ENCODE measurements at places on chromosomes 11 and 22. TPM values are rescaled to one million over a fixed set of nuclear protein-coding genes. Genes with fewer than 3 reads are reported as not detected.
A peak's percentile ranks its signal among the peaks of the same experiment; 100 is the strongest.

The OR10A2 gene
- total RNA-seq = not detected

The SMC1B gene
- total RNA-seq = not detected

The CNTN5 gene
- 0.22 TPM for total RNA-seq

GRCh38 chr11:62911137-62912130 is 9.7 kb downstream of the CHRM1 start:
- H3K27ac ChIP-seq = no peak overlapping the region
- DNase-seq = no peak
- no peak overlapping the region for H3K4me3 ChIP-seq
- H3K4me1 ChIP-seq = peaks cover 16% of the 10 kb centered on the region
- no peaks in the 10 kb centered on the region for H3K36me3 ChIP-seq

DNA sequence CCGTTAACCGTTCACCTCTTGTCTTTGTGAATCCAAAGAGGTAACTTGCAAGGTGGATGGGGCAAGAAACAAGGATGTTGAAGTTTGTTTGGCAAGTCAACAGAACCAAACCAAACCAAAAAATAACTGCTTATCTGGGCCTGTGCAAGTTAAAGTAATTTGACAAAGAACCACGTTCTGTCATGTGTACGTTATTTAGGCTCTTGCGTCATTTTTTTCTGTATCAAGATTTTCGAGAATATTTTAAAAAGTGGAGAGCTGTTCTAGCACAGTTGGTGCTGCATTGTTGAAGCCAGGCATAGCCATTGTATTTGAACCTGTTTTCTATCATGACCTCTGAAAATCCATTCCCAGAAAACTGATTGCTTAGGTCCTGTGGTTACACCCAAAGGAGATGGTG is 55.1 kb downstream of the PARVA start:
- H3K27ac ChIP-seq = peak overlapping the region; percentile 74
- peaks cover 3% of the 10 kb centered on the region for H3K4me1 ChIP-seq
- H3K4me3 ChIP-seq = no peak overlapping the region

DNA sequence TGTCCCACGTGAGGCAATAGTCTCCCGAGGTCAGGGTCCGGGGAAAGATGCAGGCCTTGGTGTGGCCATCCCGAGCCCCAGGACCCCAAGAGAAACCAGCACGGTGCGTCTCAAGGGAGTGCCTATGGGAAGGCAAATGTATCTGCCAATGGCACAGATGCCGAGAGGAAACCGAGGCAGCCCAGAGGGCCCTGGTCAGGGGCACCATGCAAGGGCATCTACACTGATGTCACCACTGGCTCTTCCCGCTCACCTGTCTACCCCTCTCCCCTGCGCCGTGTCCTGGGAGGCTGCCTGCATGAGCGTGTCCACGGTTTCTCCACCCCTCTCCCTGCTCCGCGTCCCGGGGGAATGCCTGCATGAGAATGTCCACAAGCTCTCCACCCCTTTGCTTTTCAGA is 1318.8 kb downstream of the TBC1D22A start:
- no peaks in the 10 kb centered on the region for H3K27me3 ChIP-seq
- no peak overlapping the region for H3K4me3 ChIP-seq
- H3K4me1 ChIP-seq = no peaks in the 10 kb centered on the region
- no peak for DNase-seq
- no peaks in the 10 kb centered on the region for H3K36me3 ChIP-seq

- no peaks in the 10 kb centered on the region for H3K4me1 ChIP-seq
- H3K4me3 ChIP-seq = no peak overlapping the region
- peak; percentile 71 for DNase-seq
- H3K36me3 ChIP-seq = no peaks in the 10 kb centered on the region
- no peak overlapping the region for H3K27ac ChIP-seq
- no peaks in the 10 kb centered on the region for H3K27me3 ChIP-seq
Measured at GRCh38 chr11:120710354-120711131, 199.0 kb downstream of the GRIK4 start.

DNA sequence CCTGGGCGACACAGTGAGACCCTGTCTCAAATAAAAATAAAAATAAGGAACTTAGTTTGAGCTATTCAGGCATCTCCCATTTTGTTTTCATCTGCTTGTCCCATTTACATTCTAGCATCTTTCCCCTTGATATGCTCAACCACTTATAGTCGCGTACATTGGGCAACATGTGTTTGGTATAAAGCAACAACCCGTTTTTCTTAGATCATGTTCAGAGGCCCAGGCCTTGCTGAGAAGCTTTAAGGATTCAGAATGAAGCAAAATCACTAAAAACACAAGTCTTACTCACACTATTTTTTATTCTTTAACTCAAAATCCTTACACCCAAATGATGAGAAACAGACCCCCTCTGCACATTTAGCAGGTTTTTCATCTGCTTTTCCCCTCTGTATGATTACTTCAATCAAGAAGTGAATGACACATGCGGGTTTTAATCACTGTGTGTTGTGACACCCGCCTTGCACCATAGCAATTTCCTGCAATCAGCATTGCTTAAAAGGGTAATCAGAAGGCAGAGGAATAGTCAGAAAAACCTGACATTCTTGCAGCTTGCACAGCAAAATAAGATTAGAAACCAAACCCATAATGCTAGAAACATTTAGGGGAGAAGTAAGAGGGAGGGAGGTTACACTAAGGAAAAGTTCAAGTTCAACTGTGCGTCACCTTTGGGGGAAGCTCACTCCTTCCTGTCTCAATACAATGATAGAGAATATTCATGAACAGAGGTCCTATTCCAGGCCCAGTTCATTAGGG is 25.9 kb downstream of the ALG9 start:
- DNase-seq = no peak
- no peak overlapping the region for H3K4me3 ChIP-seq
- no peak overlapping the region for H3K27ac ChIP-seq
- H3K36me3 ChIP-seq = peaks cover 76% of the 10 kb centered on the region
- H3K27me3 ChIP-seq = no peaks in the 10 kb centered on the region
- no peaks in the 10 kb centered on the region for H3K4me1 ChIP-seq

- H3K27me3 ChIP-seq = peaks cover 4% of the 10 kb centered on the region
- H3K4me1 ChIP-seq = no peaks in the 10 kb centered on the region
- H3K27ac ChIP-seq = no peak overlapping the region
- DNase-seq = no peak
- no peak overlapping the region for H3K4me3 ChIP-seq
- H3K36me3 ChIP-seq = no peaks in the 10 kb centered on the region
Measured at GRCh38 chr11:115958089-115959000, 454.1 kb upstream of the CADM1 start.

DNA sequence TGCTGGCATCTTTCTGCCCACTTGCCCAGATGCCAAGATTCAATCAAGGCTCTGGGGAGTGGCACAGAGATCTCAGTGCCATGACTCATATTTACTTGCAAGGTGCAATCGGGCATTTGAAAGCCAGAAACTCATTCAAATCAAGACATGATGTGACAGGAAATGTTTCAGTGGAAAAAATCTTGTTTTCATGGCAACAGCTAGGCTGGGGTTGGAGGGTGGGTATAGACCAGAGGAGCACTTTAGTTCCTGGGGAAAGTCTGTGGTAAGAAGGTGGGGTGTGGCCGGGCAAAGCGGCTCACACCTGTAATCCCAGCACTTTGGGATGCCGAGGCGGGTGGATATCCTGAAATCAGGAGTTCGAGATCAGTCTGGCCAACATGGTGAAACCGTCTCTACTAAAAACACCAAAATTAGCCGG is 1.2 kb downstream of the MAJIN start:
- H3K27ac ChIP-seq = no peak overlapping the region
- H3K4me3 ChIP-seq = no peak overlapping the region
- H3K36me3 ChIP-seq = no peaks in the 10 kb centered on the region

DNA sequence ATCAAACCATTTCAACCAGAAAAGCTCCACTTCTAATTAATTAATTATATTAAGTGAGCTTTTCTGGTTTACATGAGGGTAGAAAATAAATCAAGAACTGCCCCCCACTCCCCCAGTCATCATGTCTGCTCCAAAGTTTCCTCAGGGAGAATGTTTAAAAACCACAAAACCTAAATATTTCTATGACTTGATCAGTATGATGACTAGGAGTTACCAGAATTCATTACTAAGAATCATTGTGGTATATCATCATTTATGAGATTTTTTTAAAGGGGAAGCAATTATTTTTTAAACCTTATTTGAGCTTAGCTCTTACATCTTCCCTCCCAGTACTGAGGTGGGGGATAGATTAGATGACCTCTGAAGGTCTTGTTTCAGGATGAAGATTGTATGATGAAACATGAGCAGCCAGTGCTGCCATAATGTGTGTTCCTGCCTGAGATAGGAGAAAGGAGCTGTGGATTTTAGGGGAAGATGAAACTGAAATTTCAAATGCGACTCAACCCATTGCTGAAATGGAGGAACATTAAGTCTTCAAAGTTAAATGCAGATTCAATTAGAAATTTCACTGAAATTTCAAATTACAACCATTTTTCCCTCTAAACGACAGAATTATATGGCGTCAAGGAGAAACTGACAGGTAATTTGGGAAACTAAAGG is 401.3 kb upstream of the CADM1 start:
- no peak for DNase-seq
- H3K4me3 ChIP-seq = no peak overlapping the region
- no peaks in the 10 kb centered on the region for H3K36me3 ChIP-seq
- no peaks in the 10 kb centered on the region for H3K27me3 ChIP-seq
- H3K4me1 ChIP-seq = no peaks in the 10 kb centered on the region

DNA sequence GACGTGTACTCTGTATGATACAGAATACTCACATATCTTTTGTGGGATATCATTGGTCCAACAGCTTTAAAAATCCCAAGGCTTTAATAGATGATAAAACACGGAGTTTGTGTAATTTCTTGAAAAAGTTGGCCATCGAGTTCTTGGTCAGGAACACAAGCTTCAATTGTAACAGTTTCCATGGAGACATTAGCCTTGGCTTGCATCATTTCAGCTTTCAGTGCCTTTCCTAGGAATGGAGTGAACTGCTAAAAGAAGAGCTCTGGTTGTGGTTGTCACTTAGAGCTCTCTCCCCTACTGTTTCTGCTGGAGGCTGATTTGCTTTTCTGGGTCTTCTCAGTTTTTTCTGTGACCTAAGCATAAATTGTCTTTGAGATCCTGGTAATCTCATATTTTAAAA is 14.2 kb downstream of the BMAL1 start:
- peaks cover 16% of the 10 kb centered on the region for H3K4me1 ChIP-seq
- no peaks in the 10 kb centered on the region for H3K36me3 ChIP-seq
- no peak for DNase-seq
- H3K27ac ChIP-seq = no peak overlapping the region

- DNase-seq = no peak
- H3K36me3 ChIP-seq = no peaks in the 10 kb centered on the region
- H3K4me3 ChIP-seq = no peak overlapping the region
- H3K27me3 ChIP-seq = no peaks in the 10 kb centered on the region
- H3K27ac ChIP-seq = no peak overlapping the region
Measured at GRCh38 chr11:68709062-68709461, 24.7 kb downstream of the GAL start.

DNA sequence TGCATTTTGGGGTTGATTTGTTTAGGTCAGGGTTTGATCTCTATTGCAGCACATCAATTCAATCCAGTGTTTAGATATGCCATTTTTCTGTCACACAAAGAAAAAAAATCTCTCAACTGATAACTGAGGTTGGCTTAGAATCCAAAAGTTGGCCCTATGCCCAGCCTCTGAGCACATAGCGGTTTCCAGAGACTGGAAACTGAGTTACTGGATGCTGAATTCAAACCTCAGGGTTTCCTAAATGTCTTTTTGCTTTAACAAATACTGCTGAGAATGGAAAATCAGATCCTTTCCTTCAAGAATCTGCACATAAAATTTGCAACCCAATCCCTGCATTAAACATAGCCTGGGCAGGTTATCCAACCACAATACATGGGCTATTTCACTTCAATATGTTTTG is 4.0 kb downstream of the P4HA3 start:
- no peaks in the 10 kb centered on the region for H3K36me3 ChIP-seq
- H3K27ac ChIP-seq = no peak overlapping the region
- H3K4me1 ChIP-seq = no peaks in the 10 kb centered on the region
- H3K4me3 ChIP-seq = no peak overlapping the region
- no peak for DNase-seq

DNA sequence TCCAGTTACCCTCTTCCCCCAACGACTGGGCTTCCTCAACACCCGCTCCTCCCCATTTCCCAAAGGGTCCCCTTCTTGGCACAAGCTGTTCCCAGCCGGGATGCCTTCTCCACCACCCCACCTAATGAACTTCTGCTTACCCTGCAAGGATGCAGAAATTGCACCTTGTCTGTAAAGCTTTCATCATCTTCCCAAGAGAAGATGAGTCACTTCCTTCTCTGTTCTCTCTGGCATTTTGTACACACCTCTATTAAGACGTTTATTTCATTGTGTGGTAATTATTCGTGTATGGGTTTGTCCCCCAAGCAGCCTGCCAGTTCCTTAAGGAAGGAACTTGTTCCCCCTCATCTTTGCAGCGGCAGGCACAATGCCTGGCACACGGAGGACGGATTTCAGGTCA is 351.1 kb downstream of the CADM1 start:
- no peaks in the 10 kb centered on the region for H3K4me1 ChIP-seq
- no peak overlapping the region for H3K4me3 ChIP-seq
- H3K27ac ChIP-seq = no peak overlapping the region
- H3K36me3 ChIP-seq = no peaks in the 10 kb centered on the region
- no peak for DNase-seq

DNA sequence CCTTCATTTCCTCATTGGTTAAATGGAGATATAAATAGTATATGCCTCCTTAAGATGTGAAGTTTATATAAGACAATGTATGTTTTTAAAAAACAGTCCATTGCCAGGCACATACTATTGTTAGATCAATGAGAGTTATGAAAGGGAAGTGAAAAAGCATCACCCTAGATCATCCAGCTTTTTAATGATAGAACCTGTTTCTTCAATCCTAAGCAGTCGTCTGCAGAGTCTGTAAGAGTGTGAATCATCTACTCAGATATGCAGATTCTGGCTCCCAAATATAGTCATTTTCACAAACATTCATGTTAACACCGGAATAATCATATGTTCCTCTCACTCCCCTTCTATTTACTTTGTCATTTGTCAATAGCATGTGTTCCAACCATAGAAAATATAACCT is 65.3 kb upstream of the SLN start:
- DNase-seq = no peak
- H3K4me1 ChIP-seq = no peaks in the 10 kb centered on the region
- H3K27me3 ChIP-seq = no peaks in the 10 kb centered on the region
- no peak overlapping the region for H3K4me3 ChIP-seq
- H3K36me3 ChIP-seq = no peaks in the 10 kb centered on the region
- H3K27ac ChIP-seq = no peak overlapping the region

- peak; percentile 28 for DNase-seq
- H3K36me3 ChIP-seq = no peaks in the 10 kb centered on the region
- no peak overlapping the region for H3K27ac ChIP-seq
Measured at GRCh38 chr11:17528181-17528691, 16.0 kb downstream of the USH1C start.
